ENCODE measurements at places on chromosomes 11 and 22.

DNA sequence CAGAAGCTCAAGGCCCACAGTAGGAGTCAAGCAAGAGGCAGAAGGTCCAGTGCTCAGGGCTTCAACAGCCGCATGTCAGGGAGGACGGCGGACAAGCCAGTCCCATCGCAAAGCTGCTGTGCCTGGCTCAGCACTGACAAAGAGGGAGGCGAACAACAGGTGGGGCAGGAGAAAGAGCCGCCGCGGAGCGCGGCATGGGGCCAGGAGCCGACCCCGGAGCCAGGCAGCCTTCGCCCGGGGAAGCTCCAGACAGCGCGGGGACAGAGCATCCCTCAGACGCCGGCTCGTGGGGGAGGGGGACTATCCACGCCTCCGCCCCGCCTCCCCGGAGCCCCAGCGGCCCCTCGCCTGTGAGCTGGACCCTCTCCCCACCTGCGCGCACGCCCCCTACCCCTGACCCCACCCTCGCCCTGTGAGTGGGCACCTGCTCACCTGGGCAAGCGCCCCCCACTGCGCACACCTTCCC, 369 bp downstream of the DHCR7 start:
- DNase-seq = no peak

GRCh38 chr22:41198027-41198580, 7.0 kb upstream of the L3MBTL2 start:
- DNase-seq = no peak

- no peak for DNase-seq
These were observed 29.0 kb downstream of the TIMP3 start for GRCh38 chr22:32830473-32830872.

- DNase-seq = no peak
These were observed 585 bp upstream of the NADSYN1 start for GRCh38 chr11:71452199-71453036.

DNA sequence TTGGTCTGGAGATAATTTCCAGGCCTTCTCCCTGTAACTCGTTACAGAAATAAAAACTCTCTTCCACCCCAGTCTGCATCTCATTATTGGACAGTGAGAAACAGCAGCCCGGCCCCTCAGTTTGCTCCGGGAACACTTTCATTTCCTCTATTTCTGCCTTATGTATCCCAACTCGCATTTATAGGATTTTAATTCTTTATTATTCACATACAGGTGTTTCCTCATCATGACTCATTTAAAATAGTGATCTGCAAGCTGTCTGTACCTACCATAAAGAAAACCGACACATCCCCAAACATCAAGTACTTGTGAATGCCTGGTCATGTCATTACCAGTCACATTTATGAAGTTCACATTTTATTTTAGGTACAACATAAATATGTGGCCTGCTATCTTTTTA, 42.8 kb downstream of the PIWIL3 start:
- no peak for DNase-seq

GRCh38 chr11:120386774-120387371, 50.7 kb downstream of the ARHGEF12 start:
- no peak for DNase-seq

DNA sequence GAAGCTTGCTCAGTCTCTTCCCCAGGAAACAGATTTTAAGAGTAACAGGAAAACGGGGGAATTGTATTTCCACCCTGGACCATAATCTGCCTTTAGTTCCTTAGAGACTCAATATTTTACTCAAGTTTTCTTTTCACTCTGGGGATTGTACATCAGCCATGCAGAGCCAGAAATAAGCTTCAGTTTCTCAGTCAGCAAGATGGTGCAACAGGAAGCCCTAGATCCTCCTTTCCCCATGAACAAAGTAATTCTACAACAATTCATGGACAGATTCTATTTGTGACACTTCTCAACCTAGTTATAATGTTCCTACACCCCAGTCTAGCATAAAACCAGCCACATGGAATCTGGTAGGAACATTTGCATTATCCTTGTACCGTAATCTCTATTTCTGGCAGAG, 24.7 kb downstream of the OR8B2 start:
- DNase-seq = no peak

GRCh38 chr11:13208921-13209320, 68.7 kb upstream of the BMAL1 start:
- no peak for DNase-seq

- DNase-seq = no peak
These were observed 4.0 kb upstream of the TRIM29 start for GRCh38 chr11:120141768-120142423.

GRCh38 chr11:124301548-124301947, 12.2 kb downstream of the OR8D1 start:
- no peak for DNase-seq

DNA sequence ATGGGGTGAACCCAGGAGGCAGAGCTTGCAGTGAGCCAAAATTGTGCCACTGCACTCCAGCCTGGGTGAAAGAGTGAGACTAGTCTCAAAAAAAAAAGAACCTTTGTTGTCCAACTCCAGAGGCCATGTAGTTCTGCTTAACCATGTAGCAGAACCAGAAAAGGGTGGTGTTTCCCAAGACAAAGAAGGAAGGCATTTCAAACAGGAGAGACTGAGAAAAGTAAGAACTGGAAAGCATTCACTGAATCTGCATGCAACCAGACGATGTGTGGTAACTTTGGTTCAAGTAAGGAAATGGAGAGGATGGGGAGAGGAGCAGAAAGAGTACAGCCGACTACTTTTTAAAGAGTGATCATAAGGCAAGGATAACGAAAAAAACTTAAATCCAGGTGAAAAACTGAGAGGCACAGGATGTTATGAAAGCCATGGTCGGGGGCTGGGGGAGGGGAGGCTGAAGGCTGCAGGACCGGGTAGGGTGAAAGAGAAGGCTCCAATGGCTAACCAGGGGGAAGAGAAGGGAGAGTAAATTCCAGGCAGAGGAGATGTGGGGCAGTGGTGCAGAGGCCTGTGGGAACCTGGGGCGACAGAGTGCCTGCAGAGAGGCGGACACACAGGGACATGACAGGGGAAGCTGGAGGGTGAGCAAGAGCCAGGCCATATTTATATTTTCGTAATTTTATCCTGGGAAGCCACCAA, 48.8 kb downstream of the MAPK1 start:
- DNase-seq = no peak

DNA sequence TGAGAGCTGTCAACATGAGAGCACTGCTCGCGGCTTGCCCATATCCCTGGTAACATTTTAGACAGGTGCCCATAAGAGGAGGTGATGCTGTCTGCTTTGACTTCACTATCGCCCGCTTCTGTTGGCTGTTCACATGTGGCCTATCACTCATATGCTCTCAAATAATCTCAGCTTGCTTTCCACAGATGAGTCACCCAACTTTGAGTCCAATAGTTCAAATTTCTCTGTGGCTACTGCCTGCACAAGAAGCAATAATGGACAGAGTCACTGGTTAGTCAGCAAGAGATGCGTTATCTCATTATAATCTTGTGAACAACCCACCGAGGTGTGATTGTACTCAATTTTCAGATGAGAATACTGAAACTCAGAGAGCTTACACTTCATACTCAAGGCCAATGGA, 1714.1 kb downstream of the LRRC4C start:
- no peak for DNase-seq

DNA sequence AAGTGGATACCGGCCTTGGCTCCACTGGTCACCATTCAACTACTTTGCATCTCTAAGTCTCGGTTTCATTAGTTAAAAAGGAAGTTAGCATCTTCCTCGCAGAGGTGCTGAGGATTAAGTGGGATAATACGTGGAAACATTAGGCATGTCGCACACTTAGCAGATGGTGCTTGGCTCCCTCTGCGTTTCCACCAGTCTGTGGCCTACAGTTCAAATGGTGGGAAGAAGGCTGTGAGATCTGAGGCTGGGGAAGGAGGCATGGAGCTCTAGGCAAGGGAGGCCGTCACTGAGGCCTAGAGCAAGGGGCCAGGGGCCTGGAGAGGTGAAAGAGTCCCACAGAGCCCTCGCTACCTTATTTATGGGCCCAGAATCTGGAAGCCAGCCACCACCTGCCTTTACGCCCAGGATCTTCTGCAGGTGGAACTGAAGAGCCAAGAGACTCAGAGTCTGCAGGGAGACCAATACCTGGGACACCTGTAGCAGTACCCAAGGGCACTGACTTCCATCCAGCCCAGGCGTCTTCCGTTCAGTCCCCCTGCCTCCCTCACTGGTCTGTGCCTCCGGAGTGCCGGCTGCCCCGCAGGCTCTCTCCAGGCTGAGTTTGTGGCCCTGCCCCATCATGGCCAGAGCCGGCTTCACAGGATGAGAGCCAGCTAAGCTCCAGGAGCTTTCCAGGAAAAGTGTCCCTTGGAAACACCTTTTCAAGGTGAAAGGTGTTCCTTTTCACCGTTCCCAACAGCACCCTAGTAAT, 66.1 kb upstream of the A4GALT start:
- no peak for DNase-seq

- DNase-seq = no peak
These were observed 41.6 kb downstream of the CHRDL2 start for GRCh38 chr11:74689666-74690065.

GRCh38 chr22:40583053-40583741, 53.3 kb downstream of the MRTFA start:
- no peak for DNase-seq

All from esophagus squamous epithelium (tissue), 5 donors.